ENCODE measurements at places on chromosomes 6 and 20. TPM values are rescaled to one million over a fixed set of nuclear protein-coding genes. Genes with fewer than 3 reads are reported as not detected.

- ATAC-seq = peak; percentile 97
Measured at GRCh38 chr20:34215711-34216381, 25.4 kb upstream of the ASIP start.

The TCP1 gene
- 235 TPM for total RNA-seq

The OLIG3 gene
- 0.52 TPM for total RNA-seq

DNA sequence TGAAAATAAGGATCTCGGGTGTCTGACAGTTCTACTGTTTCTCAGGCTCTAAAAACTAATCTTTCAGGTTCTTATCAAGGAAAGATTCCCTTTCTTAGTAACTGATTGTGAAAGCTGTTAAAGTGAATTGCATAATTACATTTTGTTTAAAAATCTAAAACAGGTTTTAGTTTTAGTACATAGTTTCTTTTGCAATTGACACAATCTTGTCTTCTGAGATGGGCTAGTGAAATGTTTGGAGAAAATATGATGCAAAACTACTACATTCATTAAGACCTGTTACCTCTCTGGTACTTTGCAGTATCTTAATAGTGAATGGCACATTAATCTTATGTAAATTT is 298.4 kb downstream of the UTRN start:
- no peak for ATAC-seq

The REPS1 gene
- 41.4 TPM for total RNA-seq

- no peak for ATAC-seq
Measured at GRCh38 chr6:14135893-14136539, 18.4 kb downstream of the CD83 start.

The SRSF3 gene
- total RNA-seq = 194 TPM

GRCh38 chr6:150905769-150906168 is 40.3 kb downstream of the MTHFD1L start:
- ATAC-seq = no peak

- ATAC-seq = peak; percentile 71
Measured at GRCh38 chr6:115896538-115897129, 164.1 kb downstream of the FRK start.

The PBOV1 gene
- total RNA-seq = 0.93 TPM

The FOXS1 gene
- total RNA-seq = 0.96 TPM

The MAS1 gene
- total RNA-seq = 0.09 TPM

DNA sequence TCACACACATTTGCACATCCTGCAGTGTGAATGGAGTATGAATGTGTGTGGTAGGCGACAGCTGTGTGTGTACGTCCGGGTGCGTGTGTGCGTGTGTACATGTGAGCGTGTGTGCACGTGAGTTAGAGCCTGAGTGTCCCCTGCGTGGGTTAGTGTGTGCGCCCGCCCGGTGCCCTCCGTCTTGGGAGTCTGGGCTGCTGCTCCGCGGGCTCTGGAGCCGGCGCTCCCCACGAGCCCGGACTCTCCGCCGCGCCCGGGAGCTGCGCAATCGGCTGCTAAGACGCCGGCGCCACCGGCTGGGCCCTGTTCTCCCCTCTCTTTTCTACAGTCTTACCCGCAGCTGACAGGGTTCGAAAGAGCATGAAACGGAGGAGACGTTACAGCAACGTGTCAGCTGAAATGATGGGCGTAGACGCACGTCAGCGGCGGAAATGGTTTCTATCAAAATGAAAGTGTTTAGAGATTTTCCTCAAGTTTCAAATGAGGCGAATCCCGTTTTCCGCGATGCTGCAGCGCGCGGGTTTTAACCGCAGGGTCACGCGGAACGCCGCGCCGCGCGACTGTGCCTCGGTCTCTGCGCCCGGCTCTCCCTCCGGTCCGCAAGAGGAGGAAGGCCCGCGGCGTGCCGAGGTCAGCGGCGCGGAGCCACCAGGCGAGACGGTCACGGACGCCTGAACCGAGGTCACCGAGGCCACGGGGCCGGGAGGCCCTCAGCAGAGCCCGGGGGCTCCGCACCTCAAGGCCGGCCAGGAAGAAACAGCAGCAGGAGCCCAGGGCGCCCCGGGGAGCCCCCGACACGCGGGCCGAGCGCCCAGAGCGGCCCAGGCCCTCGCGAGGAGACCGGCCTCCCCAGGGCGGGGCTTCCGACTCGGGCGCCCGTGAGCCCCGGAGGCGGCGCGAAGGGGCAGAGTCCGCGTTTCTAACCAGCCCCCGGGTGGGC is 95.3 kb upstream of the BHLHE23 start:
- ATAC-seq = peak; percentile 73

DNA sequence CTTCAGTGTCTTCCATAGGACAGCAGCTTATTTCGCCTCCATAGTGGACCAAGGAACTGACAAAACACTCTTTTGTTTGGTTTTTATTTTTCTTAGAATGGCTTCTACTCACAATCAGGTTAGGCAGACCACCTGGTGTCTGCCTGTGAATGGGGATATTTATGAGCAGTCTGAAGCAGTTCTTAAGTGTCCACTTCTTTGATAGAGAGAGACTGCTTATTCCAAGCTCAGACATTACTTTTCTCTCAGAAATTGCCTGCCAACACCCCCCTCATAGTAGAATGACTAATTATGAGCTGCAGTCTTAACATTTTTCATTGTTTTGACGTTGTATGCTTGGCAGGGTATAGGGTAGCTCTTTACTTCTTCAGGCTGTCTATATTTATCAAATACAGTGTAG is 174.7 kb downstream of the ZFAND3 start:
- ATAC-seq = peak; percentile 62

The POU5F1 gene
- total RNA-seq = 8,764 TPM

DNA sequence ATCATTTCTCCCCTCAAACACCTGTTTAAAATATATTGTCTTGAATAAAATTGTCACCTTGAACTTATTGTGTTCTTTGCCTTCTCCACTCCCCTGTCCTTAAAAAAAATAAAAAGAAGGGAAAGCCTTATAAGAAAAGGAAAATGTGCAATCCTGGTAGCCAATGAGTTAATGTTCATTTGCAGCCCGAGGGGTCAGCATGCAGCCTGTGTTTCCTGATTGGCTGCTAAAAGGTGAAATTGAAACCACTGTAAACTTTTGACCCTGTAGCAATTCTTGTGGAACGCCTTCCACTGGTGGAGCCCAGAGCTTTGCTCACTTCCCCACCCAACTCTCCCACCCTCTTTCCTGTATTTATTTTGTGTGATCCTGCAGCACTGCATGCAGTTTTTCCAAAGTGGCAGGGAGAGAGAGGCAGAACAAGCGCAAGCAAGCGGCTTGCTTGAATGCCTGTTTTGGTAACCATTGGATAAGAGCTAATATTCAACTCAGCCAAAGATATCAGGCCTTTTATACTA is 74.9 kb downstream of the NCOA3 start:
- ATAC-seq = peak; percentile 92

DNA sequence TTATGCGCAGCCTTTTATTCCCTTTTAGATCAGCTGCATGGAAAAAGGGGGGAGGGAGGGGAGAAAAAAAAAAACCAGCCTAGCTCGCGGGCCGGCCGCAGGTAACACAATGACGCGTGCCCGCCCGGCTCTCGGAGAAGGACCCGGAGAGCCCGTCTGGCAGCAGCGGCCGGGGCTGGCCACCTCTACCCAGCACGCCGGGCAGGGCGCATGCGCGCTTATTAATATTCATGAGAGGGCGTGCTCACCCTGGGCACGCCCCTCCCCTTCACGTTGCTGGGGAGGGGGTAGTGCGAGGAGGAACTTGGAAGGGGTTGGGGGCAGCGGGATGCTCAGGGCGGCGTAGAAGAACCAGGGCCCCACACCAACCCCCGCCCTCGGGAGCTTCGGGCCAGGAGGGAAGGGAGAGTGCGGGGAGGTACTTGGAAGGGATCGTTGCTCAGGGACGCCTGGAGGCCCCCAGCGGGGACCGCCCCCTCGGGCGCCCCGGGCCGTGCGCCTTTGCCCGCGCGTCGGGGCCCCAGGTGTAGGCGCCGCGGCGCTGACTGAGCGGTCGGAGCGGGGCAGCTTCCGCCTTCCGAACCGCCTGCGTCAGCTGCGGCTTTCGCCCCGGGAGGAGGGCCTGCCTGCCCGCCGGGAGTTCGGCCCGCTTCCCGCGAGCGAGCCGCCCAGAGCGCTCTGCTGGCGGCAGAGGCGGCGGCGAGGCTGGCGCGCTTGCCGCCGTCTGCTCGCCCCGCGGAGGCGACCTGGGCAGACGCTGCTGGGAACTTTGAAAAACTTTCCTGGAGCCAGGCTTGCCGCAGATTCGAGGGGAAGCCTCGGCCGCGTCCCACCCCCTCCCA is at the start of gene JAG1:
JAG1 (minus strand) TSS at position 158 of the 842 bp plus-strand sequence. CDS start 469 bp downstream, outside the sequence.
- peak; percentile 77 for ATAC-seq

The SLC2A4RG gene
- total RNA-seq = 27.1 TPM

The CDH4 gene
- 25.6 TPM for total RNA-seq

GRCh38 chr6:26249957-26250697 is 114.9 kb upstream of the BTN3A2 start:
- peak; percentile 56 for ATAC-seq

The NR2E1 gene
- not detected for total RNA-seq

DNA sequence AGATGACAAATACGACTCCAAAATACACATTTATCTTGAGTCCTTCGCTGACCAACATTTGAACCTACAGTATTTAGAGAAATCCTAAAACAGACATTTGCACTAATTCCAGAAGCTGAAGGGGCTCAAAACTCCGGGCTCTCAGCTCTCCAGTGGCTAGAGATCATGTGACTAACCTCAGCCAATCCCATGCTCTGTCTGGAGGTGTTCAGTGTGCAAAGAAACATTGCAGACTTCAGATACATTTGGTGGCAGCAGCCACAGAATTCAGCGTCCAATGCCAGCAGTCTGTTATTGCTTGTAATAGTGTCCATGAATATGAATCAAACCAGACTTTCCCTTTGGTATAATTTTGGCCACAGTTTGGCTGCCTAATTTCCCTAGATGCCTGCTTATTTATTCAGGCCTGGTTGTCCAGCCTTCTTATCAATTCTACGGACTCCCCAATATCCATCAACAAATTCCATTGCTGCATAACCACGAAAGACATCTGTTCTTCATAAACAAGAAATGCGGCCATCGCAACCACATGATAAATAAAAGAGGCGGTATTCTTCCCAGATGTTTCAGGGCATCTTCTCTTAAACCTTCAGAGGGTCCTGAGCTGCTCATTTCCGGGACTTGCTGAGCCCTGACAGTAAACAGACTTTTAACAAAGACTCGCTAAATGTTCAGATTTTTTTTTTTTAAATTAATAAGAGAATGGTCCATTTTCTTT is 14.5 kb upstream of the CYP24A1 start:
- ATAC-seq = no peak

DNA sequence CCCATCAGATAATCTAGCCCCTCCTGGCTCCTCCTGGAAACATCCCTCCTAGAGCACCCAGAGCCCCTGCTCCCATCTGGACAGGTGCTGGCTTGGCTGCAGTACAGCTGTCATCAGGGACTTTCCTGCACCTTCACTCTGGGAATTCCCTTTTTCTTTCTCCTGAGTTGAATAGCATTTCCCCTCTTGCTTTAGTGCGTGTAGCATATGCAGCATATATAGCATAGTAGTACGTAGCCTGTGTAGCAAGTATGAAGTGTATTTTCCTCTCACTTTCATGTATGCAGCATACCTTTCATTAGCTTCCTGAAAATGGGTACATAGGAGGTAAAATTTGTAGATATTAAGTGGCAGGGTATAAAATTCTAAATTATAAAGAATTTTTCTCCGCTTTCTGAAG is 352.9 kb downstream of the ESR1 start:
- no peak for ATAC-seq

- ATAC-seq = no peak
Measured at GRCh38 chr20:18144541-18145099, 7.0 kb downstream of the KAT14 start.

- ATAC-seq = no peak
Measured at GRCh38 chr6:142697001-142697335, 248.0 kb downstream of the HIVEP2 start.

The OR5V1 gene
- total RNA-seq = not detected

DNA sequence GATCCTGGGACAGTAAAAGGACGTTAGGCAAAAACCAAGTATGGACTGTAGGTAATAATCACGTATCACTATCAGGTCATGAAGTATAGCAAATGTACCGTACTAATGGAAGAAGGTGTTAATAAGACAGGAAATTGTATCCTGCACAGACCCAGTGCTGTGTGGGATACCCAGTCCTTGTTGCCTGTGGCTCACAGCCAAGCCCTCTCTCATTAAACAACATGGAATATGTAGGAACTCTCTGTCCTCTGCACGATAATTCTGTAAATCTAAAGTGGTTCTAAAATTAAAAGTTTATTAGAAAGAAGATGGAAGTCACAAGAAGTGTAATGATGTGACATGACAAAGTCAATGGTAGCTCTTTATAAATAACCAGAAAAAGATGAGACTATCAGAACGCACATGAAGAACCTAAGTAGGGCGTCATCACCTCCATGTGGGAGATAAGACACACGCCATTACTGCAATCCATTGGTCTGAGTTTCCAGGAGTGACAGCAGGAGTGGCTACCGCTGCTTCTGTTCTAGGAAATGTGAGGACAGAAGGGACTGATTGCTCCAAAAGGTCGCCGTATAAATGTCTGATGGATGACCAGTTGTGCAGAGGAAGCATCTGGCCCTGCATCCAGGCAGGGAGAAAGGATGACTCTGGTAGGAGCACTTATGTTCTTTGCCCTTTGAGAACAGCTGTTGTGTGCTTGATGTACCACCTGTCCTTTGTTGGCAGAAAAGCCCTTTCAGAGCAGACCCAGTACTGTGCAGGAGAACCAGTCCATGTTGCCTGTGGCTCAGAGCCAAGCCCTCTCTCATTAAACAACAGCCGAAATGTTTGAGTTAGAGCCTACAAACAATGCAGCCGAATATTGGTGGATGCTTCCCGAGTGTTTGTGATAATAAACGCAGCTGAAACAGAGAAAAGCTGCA is 125.6 kb downstream of the FIG4 start:
- ATAC-seq = no peak

DNA sequence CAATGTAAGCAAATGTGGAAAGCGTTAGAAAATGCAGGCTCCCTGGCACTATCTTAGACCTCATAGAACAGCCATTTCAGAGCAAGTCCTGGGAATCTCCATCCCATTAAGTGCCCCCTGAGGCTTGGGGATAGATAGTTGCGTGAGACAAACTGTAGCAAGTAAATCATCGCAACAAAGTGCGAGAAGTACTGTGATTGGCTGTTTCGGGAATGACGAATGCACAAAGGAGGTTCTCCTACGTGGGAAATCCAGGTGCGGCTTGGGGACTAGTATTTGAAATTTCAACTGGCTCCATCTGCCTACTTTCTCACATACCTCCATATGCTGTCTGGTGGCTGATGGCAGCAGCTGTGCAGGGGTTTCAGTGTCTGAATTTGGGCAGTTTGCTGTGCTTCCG is 84.5 kb downstream of the PLEKHG1 start:
- no peak for ATAC-seq

DNA sequence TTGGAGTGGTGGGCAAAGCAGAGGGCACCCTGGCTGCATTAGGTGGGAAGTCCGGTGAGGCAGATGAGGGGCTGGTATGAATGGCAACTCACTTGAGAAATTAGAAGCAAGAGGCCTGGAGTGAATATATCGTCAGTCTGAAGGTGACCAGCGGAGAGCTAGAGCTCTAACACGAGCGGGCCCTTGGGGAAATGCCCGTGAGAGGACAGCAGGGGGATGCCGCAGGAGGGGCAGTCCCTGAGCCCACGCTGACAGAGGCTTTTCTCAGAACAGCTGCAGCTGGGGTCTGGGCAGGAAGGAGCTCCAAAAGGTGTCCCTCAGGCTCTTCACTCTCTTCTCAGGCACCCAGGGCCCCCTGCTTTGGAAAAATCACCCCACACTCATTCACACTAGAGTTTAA is 32.0 kb upstream of the CD93 start:
- no peak for ATAC-seq

All from motor neuron (in vitro differentiated cells).